ENCODE measurements at places on chromosomes 4 and X. TPM values are rescaled to one million over a fixed set of nuclear protein-coding genes. Genes with fewer than 3 reads are reported as not detected.

GRCh38 chr4:16779028-16779675 is 119.3 kb downstream of the LDB2 start:
- no peaks in the 10 kb centered on the region for H3K36me3 ChIP-seq
- no peak overlapping the region for H3K27ac ChIP-seq
- no peaks in the 10 kb centered on the region for H3K4me1 ChIP-seq
- no peak overlapping the region for H3K4me3 ChIP-seq

DNA sequence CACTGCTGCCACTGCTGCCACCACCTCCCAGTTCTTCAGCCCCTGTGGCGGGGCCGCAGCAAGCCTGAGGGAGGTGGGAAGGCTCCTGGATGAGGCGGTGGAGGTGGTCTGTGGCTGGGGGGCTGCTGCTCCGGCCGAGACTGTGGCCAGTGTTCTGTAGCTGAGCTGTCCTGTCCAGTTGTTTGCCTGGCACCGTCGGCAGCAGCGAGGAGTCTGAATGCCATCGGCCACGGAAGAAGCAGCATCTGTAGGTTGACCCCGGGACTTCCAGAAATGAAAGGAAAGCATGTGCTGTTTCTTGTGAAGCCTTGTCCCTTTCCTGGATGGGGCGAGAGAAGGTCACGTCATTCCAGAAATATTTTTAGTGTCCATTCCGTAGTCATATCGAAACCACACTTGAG is 3.3 kb downstream of the C4orf54 start:
- no peak overlapping the region for H3K4me3 ChIP-seq
- no peaks in the 10 kb centered on the region for H3K27me3 ChIP-seq
- no peaks in the 10 kb centered on the region for H3K4me1 ChIP-seq
- H3K27ac ChIP-seq, result no peak overlapping the region

- no peaks in the 10 kb centered on the region for H3K27me3 ChIP-seq
- no peak overlapping the region for H3K4me3 ChIP-seq
- DNase-seq, result no peak
- no peak overlapping the region for H3K27ac ChIP-seq
- H3K36me3 ChIP-seq, result no peaks in the 10 kb centered on the region
Observed at GRCh38 chr4:38109896-38110295, 149.7 kb downstream of the PTTG2 start.

DNA sequence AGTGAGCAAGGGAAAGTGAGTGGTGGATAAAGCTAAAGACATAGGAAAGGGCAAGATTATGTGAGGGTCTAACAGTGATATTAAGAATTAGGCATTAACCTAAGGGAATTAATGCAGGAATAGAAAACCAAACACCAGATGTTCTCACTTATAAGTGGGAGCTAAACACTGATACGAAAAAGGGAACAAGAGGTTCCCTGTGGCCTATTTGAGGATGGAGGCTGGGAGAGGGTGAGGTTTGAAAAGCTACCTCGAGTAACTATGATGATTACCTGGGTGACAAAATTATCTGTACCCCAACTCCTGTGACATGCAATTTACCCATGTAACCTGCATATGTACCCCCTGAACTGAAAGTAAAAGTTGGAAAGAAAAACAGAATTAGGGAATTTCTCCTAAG is 79.0 kb downstream of the ANXA3 start:
- no peak for DNase-seq
- no peaks in the 10 kb centered on the region for H3K27me3 ChIP-seq
- no peaks in the 10 kb centered on the region for H3K4me1 ChIP-seq
- H3K27ac ChIP-seq, result no peak overlapping the region
- no peak overlapping the region for H3K4me3 ChIP-seq

DNA sequence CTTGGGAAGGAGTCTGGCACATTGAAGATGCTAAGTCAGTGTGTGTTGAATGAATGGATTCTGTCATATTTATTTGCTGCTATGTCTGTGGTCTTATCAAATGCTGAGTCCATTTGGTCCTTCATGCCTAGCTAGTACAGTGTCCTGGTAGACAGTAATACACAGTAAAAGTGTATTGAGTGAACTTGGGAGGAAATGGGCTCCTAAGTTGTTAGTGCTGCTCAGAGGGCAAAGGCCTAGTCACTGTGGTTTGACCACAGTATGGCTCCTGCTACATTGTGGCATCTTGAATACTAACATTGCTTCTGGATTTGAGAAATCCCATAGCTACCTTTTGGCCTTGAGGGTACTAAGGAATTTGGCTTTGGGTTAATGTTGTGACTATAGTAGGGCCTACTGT is 33.9 kb downstream of the MTM1 start:
- H3K27me3 ChIP-seq, result no peaks in the 10 kb centered on the region
- H3K27ac ChIP-seq, result no peak overlapping the region
- peaks cover 20% of the 10 kb centered on the region for H3K36me3 ChIP-seq
- H3K4me3 ChIP-seq, result no peak overlapping the region
- H3K4me1 ChIP-seq, result no peaks in the 10 kb centered on the region
- DNase-seq, result no peak

GRCh38 chr4:14924076-14924811 is 78.0 kb upstream of the CPEB2 start:
- H3K4me3 ChIP-seq, result no peak overlapping the region
- H3K27ac ChIP-seq, result no peak overlapping the region
- H3K27me3 ChIP-seq, result no peaks in the 10 kb centered on the region
- H3K4me1 ChIP-seq, result no peaks in the 10 kb centered on the region

GRCh38 chr4:109278594-109279031 is 23.8 kb downstream of the COL25A1 start:
- H3K27ac ChIP-seq, result no peak overlapping the region
- no peak overlapping the region for H3K4me3 ChIP-seq
- no peaks in the 10 kb centered on the region for H3K36me3 ChIP-seq
- DNase-seq, result no peak
- H3K4me1 ChIP-seq, result no peaks in the 10 kb centered on the region
- H3K27me3 ChIP-seq, result no peaks in the 10 kb centered on the region

GRCh38 chr4:37742149-37742548 is 56.0 kb upstream of the RELL1 start:
- no peaks in the 10 kb centered on the region for H3K27me3 ChIP-seq
- no peaks in the 10 kb centered on the region for H3K36me3 ChIP-seq
- H3K4me3 ChIP-seq, result no peak overlapping the region
- no peak for DNase-seq

DNA sequence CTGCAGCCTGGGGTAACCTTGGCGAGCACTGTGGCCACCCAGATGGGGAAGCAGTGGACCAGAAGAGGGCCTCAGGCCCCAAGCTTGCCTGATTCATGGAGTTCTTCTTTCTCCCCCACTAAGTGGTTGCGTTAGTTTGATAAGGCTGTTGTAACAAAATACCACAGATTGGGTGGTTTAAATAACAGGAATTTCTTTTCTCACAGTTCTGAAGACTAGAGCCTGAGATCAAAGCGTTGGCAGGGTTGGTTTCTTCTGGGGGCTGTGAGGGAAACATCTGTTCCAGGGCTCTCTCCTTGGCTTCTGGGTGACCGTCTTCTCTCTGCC is 105.7 kb upstream of the GATB start:
- H3K4me3 ChIP-seq, result no peak overlapping the region
- no peak for DNase-seq
- H3K36me3 ChIP-seq, result no peaks in the 10 kb centered on the region
- H3K27me3 ChIP-seq, result no peaks in the 10 kb centered on the region
- H3K4me1 ChIP-seq, result no peaks in the 10 kb centered on the region

- no peak for DNase-seq
- no peak overlapping the region for H3K4me3 ChIP-seq
- no peaks in the 10 kb centered on the region for H3K4me1 ChIP-seq
- no peaks in the 10 kb centered on the region for H3K36me3 ChIP-seq
- H3K27me3 ChIP-seq, result no peaks in the 10 kb centered on the region
Observed at GRCh38 chr4:8315435-8316250, 46.1 kb downstream of the HTRA3 start.

DNA sequence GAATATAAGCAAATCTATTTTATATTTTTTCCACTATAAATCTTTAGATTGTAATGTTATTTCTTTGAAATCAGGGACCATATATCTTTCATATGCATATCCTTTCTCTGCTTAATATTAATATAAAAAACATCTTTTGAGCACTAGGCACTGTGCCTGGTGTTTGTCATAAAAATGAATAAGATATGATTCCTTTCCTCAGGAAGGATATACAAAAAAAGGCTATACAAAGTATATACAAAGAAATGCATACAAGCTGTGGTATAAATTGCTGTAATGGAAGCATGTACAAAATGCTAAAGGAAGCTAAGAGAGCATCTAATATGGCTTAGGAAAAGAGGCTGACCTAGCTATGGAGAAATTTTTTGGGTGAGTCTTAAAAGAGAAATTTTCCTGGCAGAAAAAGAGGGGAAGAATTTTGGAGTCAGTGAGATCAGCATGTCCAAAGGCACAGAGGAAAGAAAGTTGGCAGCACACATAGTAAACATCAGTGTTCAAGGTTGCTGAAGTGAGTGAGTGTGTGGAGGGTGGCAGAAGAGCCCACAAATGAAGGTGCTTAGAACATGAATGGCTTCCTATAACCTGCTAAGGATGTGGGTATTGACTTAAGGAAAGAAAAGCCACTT is 500.0 kb downstream of the SPRY1 start:
- no peaks in the 10 kb centered on the region for H3K36me3 ChIP-seq
- H3K27me3 ChIP-seq, result no peaks in the 10 kb centered on the region

DNA sequence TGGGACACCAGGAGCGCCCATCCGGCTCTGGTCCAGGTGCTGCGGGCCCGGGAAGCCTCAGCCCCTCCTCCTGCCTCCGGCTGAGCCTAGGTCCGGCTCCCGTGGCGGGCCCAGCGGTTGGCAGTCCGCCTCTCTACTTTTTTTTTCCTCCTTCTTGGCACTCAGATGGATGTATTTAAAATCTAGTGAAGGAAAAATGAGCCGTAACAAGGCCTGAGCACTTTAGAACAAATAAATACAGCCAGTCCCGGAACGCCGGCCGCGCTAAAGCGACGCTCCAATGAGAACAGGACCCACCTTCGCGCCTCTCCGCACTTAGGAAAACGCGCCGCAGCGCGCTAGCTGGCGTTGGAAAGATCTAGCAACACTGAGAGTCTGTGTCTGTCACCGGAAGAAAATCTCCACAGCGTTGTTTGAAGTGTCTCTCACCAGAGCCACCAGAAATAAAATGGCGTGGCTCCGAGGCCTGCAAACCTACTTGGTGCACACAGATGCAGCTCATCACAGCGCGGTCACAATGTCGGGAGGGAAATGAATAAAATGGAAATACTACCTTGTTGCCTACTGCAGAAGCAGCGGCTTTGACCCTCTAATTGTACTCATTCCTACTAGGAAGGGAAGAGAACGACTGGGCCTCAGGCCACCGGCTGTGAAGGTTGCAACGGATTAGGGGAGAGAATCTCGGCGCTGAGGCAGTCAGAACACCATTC is 4.7 kb downstream of the NEUROG2 start:
- no peaks in the 10 kb centered on the region for H3K36me3 ChIP-seq
- no peak for DNase-seq
- H3K4me3 ChIP-seq, result no peak overlapping the region

- H3K27me3 ChIP-seq, result no peaks in the 10 kb centered on the region
- no peaks in the 10 kb centered on the region for H3K4me1 ChIP-seq
- no peak overlapping the region for H3K4me3 ChIP-seq
- H3K27ac ChIP-seq, result no peak overlapping the region
Observed at GRCh38 chr4:4782969-4783368, 76.5 kb upstream of the MSX1 start.

DNA sequence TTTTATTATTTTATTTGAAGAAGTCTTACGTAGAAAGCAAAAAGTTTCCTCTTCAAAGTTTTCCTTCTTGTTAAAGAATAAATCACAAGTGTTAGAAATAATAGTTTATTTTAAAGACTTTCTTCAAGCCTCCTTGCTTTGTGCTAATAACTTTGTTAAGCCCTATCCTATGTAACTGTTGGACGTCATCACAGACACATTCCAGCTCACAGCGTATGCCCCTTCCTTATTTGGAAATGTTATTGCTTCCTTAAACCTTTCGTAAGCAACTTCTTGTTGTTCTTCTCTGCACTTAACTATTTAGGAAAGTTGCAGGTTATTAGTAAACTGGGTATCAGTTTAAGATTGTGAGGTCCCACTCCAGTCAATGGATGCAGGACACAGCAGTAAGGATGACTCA is 7.6 kb upstream of the SRD5A3 start:
- H3K36me3 ChIP-seq, result no peaks in the 10 kb centered on the region
- no peaks in the 10 kb centered on the region for H3K4me1 ChIP-seq
- H3K27ac ChIP-seq, result no peak overlapping the region
- no peak for DNase-seq
- H3K4me3 ChIP-seq, result no peak overlapping the region

GRCh38 chr4:111499291-111499690 is 646.0 kb upstream of the FAM241A start:
- no peak overlapping the region for H3K27ac ChIP-seq
- no peaks in the 10 kb centered on the region for H3K4me1 ChIP-seq
- no peak for DNase-seq
- H3K36me3 ChIP-seq, result no peaks in the 10 kb centered on the region
- H3K27me3 ChIP-seq, result no peaks in the 10 kb centered on the region
- no peak overlapping the region for H3K4me3 ChIP-seq

GRCh38 chrX:69082753-69083150 is 82.5 kb downstream of the PJA1 start:
- H3K27me3 ChIP-seq, result no peaks in the 10 kb centered on the region
- H3K4me1 ChIP-seq, result no peaks in the 10 kb centered on the region
- H3K4me3 ChIP-seq, result no peak overlapping the region

DNA sequence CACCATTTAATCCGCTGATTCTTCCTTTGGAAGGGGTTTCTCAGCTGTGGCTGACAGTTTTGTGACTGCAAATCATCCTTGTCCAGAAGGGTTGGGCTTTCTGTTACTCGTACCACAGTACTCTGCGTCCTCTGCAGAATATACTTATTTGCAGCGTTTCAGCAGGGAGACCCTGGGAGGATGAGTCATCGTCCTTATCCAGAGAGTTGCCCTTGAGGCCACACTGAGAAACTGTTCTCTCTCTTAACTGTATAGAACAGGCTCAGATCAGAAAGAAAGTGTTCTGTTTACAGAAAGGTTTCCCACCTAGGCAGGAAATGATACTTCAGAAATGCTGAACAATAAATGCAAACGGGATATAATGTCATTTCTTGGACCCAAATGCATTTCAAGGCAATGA is 47.8 kb upstream of the DDX53 start:
- no peak overlapping the region for H3K27ac ChIP-seq
- H3K36me3 ChIP-seq, result no peaks in the 10 kb centered on the region
- no peak for DNase-seq
- no peaks in the 10 kb centered on the region for H3K27me3 ChIP-seq
- H3K4me1 ChIP-seq, result no peaks in the 10 kb centered on the region

GRCh38 chr4:55543858-55544257 is 2.9 kb downstream of the CLOCK start:
- no peaks in the 10 kb centered on the region for H3K36me3 ChIP-seq
- DNase-seq, result no peak
- no peak overlapping the region for H3K4me3 ChIP-seq
- no peaks in the 10 kb centered on the region for H3K27me3 ChIP-seq

GRCh38 chr4:166895771-166896170 is 338.5 kb downstream of the SPOCK3 start:
- DNase-seq, result no peak
- H3K36me3 ChIP-seq, result no peaks in the 10 kb centered on the region
- no peak overlapping the region for H3K4me3 ChIP-seq
- H3K4me1 ChIP-seq, result no peaks in the 10 kb centered on the region
- no peak overlapping the region for H3K27ac ChIP-seq

- H3K36me3 ChIP-seq, result no peaks in the 10 kb centered on the region
- no peaks in the 10 kb centered on the region for H3K27me3 ChIP-seq
- no peak for DNase-seq
Observed at GRCh38 chrX:42869011-42869410, 91.0 kb upstream of the PPP1R2C start.

Gene GRIPAP1
- total RNA-seq, result 57.7 TPM

Gene PLA2G12A
- 16.8 TPM for total RNA-seq

Gene ENOPH1
- 58.3 TPM for total RNA-seq

Gene CUL4B
- total RNA-seq, result 28.9 TPM

Gene GYG2
- not detected for total RNA-seq

Gene VEGFC
- total RNA-seq, result not detected

Gene INTU
- total RNA-seq, result 0.13 TPM

Gene RENBP
- 3.5 TPM for total RNA-seq

Gene MAGEE2
- not detected for total RNA-seq

Gene DGAT2L6
- not detected for total RNA-seq

Gene RXFP1
- not detected for total RNA-seq

Gene ITM2A
- 107 TPM for total RNA-seq

Gene RCHY1
- 31.7 TPM for total RNA-seq

Gene EFHC2
- total RNA-seq, result 0.20 TPM

Measured in CD8-positive, alpha-beta memory T cell (primary cell).